ENCODE measurements at places on chromosomes 5 and 9. TPM values are rescaled to one million over a fixed set of nuclear protein-coding genes. Genes with fewer than 3 reads are reported as not detected.

Gene PCDHA9
- total RNA-seq: 0.35 TPM

Gene TTC39B
- 46.7 TPM for total RNA-seq

Gene SV2C
- total RNA-seq: 0.14 TPM

Gene PCDHB12
- 7.3 TPM for total RNA-seq

Gene MUSK
- not detected for total RNA-seq

Gene PCDHA2
- 0.85 TPM for total RNA-seq

Gene CER1
- not detected for total RNA-seq

Gene COL23A1
- total RNA-seq: 1.5 TPM

Gene DDX31
- total RNA-seq: 7.6 TPM

Gene PCDHB1
- total RNA-seq: not detected

Gene GRM6
- not detected for total RNA-seq

Gene BTNL9
- total RNA-seq: 10.7 TPM

Gene SCGB3A2
- total RNA-seq: not detected

Gene SPRY4
- total RNA-seq: 63.4 TPM

Gene GABRA6
- total RNA-seq: not detected

Gene RAD50
- total RNA-seq: 28.4 TPM

Gene RMRP
- total RNA-seq: 5,543 TPM

Gene KIF20A
- 1.1 TPM for total RNA-seq

Gene FSTL4
- total RNA-seq: not detected

Gene IL9
- total RNA-seq: not detected

Gene HAND1
- not detected for total RNA-seq

Gene FBXL7
- 21.1 TPM for total RNA-seq

Gene SREK1IP1
- total RNA-seq: 12.1 TPM

Gene PCDHAC2
- total RNA-seq: 0.71 TPM

Gene CDKN2B
- total RNA-seq: 10.0 TPM

Measured in thoracic aorta (tissue), 2 donors.